ENCODE measurements at places on chromosomes 2 and 18. TPM values are rescaled to one million over a fixed set of nuclear protein-coding genes. Genes with fewer than 3 reads are reported as not detected.
A peak's percentile ranks its signal among the peaks of the same experiment; 100 is the strongest.

DNA sequence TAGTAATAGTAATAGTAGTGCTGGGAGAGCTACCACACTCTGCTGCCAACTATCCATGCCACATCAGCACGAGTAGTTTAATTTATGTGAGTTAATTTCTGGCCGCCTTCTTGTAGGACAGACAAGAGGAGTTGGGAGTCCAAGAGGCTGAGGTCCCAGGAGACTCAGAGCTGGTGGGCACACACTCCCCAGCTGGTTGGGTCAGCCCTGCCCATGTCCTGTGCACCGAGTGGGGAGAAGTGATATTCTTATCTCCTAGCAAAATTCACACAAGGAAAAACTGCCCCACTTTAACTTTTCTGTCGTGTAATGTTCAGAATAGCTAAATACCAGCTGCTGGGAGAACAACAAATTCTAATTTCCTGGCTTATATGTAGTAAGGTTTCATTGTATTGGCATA, 15.2 kb upstream of the MAP4K4 start:
- no peak for DNase-seq
- H3K27ac ChIP-seq, result no peak overlapping the region
- no peaks in the 10 kb centered on the region for H3K27me3 ChIP-seq
- no peaks in the 10 kb centered on the region for H3K36me3 ChIP-seq
- no peaks in the 10 kb centered on the region for H3K4me1 ChIP-seq

- H3K27ac ChIP-seq, result no peak overlapping the region
- H3K27me3 ChIP-seq, result no peaks in the 10 kb centered on the region
- no peak overlapping the region for H3K4me3 ChIP-seq
- no peaks in the 10 kb centered on the region for H3K36me3 ChIP-seq
These were observed 160.9 kb upstream of the VRK2 start for GRCh38 chr2:57885742-57886141.

Gene PLA2R1
- total RNA-seq, result 0.39 TPM

Gene EGR4
- not detected for total RNA-seq

DNA sequence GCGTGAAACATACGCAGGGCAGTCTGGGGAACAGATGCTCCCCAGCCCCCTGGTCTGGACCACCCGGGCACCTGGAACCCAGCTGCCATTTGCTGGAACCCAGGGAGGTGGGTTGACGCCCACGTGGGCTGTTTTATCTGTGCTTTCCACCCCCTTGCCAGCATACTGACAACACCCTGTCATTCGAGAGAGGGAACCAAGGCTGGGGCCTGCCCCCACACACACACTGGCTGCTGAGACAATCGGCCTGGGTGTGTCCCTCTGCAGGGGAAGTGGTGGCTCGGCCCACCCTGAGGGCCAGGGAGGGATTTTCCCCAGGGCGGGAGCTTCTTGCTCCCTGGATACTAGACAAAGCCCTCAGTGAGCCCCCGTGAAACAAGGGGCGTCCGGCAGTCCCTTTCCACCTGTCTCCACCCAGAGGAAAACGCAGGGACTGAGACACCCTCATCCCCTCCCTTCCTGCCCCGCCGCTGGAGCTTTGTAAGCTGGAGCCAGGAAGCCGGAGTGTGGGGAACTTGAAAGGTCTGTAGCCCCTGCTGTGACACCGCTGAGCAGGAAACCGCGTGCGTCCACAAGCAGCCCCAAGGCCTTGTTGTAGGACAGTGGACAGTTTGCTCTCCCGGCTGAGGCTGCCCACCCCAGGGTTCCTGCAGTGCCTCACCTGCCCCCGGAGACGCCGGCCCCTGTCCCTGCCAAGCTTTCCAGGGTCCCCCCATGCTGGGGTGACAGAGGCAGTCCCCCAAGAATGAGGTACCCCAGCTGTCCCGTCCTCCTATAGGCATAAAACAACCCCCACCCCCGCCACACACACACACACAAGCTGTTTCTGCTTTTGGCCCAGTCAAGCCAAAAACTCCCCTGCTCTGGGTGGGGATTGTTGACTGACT, 14.1 kb upstream of the KLF11 start:
- H3K4me3 ChIP-seq, result no peak overlapping the region
- H3K36me3 ChIP-seq, result no peaks in the 10 kb centered on the region
- H3K4me1 ChIP-seq, result peaks cover 13% of the 10 kb centered on the region
- DNase-seq, result no peak
- H3K27me3 ChIP-seq, result no peaks in the 10 kb centered on the region

- H3K4me1 ChIP-seq, result peaks cover 52% of the 10 kb centered on the region
- H3K27me3 ChIP-seq, result no peaks in the 10 kb centered on the region
- H3K4me3 ChIP-seq, result no peak overlapping the region
- peak overlapping the region; percentile 53 for H3K27ac ChIP-seq
These were observed 45.6 kb downstream of the ATOH8 start for GRCh38 chr2:85799215-85799956.

DNA sequence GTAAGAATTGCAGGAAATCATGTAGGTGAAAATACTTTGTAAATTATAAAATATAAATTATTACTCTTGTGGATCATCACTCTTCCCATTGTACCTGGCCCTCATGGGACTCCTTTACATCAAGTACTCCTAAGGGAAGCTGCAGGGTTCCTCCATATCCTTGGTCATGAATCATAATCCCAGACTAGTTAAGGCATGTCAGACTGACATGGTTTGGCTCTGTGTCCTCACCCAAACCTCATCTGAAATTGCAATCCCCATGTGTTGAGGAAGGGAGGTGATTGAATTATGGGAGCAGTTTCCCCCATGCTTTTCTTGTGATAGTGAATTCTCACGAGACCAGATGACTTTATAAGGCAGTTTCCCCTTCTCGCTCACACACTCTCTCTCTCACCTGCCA, 77.1 kb downstream of the CMPK2 start:
- H3K27me3 ChIP-seq, result no peaks in the 10 kb centered on the region
- no peaks in the 10 kb centered on the region for H3K4me1 ChIP-seq
- H3K4me3 ChIP-seq, result no peak overlapping the region
- no peaks in the 10 kb centered on the region for H3K36me3 ChIP-seq
- H3K27ac ChIP-seq, result no peak overlapping the region
- no peak for DNase-seq

Gene COLEC12
- total RNA-seq, result 5.1 TPM

Gene SLC19A3
- 0.80 TPM for total RNA-seq

DNA sequence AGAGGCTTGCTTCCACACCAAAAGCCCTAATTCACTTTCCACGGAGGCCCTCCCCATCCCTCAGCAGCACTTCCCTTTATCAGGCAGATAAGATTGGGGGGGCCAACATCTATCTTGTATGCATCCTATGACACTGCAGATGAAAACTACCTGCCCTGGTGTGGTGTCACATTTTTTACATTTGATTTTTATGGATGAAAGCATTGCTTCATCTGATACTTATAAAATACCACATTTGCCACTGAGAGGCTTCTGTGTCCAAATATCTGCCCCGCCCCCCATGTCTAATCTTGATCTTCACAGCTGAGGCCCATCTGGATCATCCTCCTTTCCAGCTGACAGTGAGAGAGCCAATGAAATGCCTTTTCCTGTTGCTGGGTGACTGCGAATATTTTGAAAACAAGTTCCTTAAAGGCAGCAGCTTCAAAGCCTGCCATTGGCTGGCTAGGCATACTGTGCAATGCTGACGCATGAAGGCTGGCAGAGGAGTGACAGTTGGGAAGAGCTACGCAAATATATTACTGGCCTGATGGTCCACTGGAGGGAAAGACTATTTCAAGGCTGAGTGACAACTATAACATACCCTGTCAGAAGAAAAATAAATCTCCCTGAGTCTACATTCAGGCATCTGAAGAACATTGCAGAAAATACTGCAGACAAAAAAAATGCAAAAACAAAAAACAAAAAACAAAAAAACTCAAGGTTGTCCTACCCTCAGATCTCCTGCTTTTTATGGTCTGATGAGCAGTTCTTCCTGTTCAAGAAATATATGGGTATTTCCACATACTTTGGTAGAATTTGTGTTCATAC, 318.7 kb downstream of the PDE11A start:
- DNase-seq, result peak; percentile 53
- no peaks in the 10 kb centered on the region for H3K27me3 ChIP-seq
- H3K36me3 ChIP-seq, result no peaks in the 10 kb centered on the region
- H3K4me1 ChIP-seq, result peaks cover 19% of the 10 kb centered on the region
- no peak overlapping the region for H3K4me3 ChIP-seq
- H3K27ac ChIP-seq, result peak overlapping the region; percentile 39

DNA sequence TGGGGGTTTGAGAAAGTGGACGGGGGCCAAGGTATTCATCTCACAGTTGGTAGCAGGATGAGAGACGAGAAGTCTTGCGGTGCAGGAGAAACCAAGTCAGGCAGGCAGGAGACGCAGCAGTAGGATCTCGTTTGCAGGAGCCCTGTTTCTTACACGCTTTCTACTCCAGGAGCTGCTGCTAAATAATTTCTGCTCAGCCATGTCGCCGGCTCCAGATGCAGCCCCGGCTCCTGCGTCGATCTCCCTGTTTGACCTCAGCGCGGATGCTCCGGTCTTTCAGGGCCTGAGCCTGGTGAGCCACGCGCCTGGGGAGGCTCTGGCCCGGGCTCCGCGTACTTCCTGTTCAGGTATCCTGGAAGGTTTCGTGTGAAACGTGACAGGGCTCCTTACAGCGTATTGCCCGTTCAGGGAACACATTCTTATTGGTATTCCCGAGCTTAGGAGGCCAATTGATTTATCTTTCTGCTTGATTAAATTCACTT, 494 bp downstream of the ANKZF1 start:
- H3K36me3 ChIP-seq, result no peaks in the 10 kb centered on the region
- peaks cover 22% of the 10 kb centered on the region for H3K4me1 ChIP-seq
- DNase-seq, result peak; percentile 52
- no peaks in the 10 kb centered on the region for H3K27me3 ChIP-seq

Gene ALK
- not detected for total RNA-seq

- H3K27ac ChIP-seq, result peak overlapping the region; percentile 50
- H3K36me3 ChIP-seq, result no peaks in the 10 kb centered on the region
- H3K27me3 ChIP-seq, result no peaks in the 10 kb centered on the region
- peak; percentile 25 for DNase-seq
These were observed 37.3 kb upstream of the TANK start for GRCh38 chr2:161122772-161123530.

- peak overlapping the region; percentile 94 for H3K27ac ChIP-seq
- peak overlapping the region; percentile 3 for H3K4me3 ChIP-seq
- no peaks in the 10 kb centered on the region for H3K27me3 ChIP-seq
- H3K36me3 ChIP-seq, result no peaks in the 10 kb centered on the region
- H3K4me1 ChIP-seq, result peaks cover 87% of the 10 kb centered on the region
These were observed 100.2 kb downstream of the TNS1 start for GRCh38 chr2:217902379-217903141.

Gene ASXL2
- 22.5 TPM for total RNA-seq

DNA sequence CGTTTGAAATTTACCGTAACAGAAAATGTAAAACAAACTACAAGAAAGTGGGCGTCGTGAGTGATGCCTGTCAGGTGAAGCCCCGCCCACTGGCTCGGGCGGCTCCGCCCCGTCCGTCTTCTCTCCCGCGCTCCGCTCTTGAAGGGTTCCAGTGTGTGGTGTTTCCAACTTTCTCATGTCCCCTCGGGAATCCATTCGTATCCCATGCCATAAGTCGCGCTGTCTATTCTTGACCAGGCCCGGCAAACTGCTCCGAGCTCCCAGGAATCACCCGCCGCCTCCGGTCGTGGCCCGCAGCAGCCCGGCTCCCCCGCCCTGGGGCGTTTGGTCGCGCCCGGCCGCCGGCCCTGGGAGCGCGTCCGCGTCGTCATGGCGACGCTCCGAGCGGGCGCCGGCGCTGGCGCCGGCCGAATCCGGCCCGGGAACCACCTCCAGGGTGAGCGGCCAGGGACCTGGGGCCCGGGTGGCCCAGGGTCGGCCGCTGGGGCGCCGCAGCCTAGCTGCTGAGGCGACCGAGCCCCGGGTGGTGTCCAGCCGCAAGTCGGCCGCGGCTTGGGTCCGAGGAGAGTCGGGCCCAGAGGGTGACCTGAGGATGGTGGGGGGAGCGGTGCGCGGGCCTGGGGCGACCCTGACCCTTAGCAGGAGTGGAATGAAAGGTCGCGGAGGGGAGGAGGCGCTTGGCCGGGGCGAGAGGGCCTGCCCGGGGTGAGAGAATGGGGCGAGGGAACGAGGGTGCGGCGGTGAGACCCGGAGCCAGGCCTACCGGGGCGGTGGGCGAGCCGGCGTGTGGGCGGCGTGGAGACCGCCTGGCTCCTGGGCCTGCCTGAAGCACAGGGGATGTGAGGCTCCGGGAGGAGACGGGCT, at the start of gene CFAP221:
Gene CFAP221, plus strand, starts transcription at position 375 of the 864 bp plus-strand sequence. CDS start 1,683 bp downstream, outside the sequence.
- H3K4me3 ChIP-seq, result peak within 1 kb of the TSS; percentile 51
- H3K36me3 ChIP-seq, result no peaks in the 10 kb centered on the region
- no peak within 1 kb of the TSS for H3K27ac ChIP-seq
- H3K27me3 ChIP-seq, result no peaks in the 10 kb centered on the region

Gene POTEI
- total RNA-seq, result not detected

Gene SLC30A3
- not detected for total RNA-seq

GRCh38 chr2:129754831-129755230, 224.6 kb upstream of the RAB6C start:
- no peak for DNase-seq
- H3K27me3 ChIP-seq, result no peaks in the 10 kb centered on the region
- H3K27ac ChIP-seq, result no peak overlapping the region
- H3K4me1 ChIP-seq, result peaks cover 4% of the 10 kb centered on the region
- H3K4me3 ChIP-seq, result no peak overlapping the region

DNA sequence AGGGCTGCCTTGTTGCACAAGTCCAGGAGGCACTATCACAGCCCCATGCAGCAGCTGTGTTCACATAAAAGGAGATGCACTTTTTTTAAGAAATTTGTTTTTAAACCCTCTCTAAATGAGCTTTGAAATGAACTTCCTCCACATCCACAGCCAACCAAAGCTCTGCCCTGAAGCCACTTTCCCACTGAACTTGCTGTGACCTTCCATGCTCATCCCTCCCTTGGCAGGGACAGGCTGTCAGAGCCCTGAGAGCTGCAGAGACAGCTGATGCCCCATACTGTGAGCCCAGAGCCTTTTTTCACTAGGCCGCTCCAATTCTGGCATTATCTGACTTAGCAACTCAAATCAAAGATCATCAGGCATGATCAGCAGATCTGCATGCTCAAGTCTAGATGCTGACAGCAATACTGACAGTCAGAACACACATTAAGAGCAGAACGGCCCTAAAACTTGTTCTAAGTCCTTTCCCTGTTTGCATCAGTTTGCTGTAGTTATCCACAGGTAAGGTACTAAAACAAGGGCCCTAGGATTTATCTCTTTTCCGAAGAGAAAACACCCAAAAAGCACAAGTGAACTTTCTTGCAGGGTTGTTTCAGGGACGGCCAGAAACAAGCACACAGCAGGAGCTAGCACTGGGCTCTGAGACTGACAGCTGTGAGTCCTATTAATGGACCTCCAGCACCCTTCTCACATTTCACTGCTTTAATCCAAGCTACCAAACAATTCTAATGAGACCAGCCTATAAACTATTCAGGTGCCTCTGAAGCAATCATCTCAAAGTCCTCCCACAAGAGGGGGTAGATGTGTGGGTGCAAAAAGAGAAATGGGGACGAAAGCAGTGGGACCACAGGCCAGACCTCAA, 34.9 kb downstream of the RNU4ATAC start:
- peaks cover 94% of the 10 kb centered on the region for H3K4me1 ChIP-seq
- no peaks in the 10 kb centered on the region for H3K27me3 ChIP-seq
- H3K36me3 ChIP-seq, result no peaks in the 10 kb centered on the region
- H3K4me3 ChIP-seq, result peak overlapping the region; percentile 36

Gene ANO7
- total RNA-seq, result 0.13 TPM

- no peak overlapping the region for H3K4me3 ChIP-seq
- no peak overlapping the region for H3K27ac ChIP-seq
- no peaks in the 10 kb centered on the region for H3K4me1 ChIP-seq
- H3K27me3 ChIP-seq, result peaks cover 8% of the 10 kb centered on the region
These were observed 78.6 kb downstream of the ASB1 start for GRCh38 chr2:238505119-238505891.

Gene MAPK4
- 2.4 TPM for total RNA-seq

All from gastrocnemius medialis (tissue), 4 donors.